ENCODE measurements at places on chromosomes 4 and X.

GRCh38 chr4:158613046-158613445 is 58.6 kb downstream of the C4orf46 start:
- DNase-seq, result no peak

GRCh38 chr4:52572936-52573485 is 86.1 kb downstream of the USP46 start:
- DNase-seq, result peak; percentile 2

GRCh38 chrX:68249903-68250302 is 183.4 kb downstream of the OPHN1 start:
- no peak for DNase-seq

DNA sequence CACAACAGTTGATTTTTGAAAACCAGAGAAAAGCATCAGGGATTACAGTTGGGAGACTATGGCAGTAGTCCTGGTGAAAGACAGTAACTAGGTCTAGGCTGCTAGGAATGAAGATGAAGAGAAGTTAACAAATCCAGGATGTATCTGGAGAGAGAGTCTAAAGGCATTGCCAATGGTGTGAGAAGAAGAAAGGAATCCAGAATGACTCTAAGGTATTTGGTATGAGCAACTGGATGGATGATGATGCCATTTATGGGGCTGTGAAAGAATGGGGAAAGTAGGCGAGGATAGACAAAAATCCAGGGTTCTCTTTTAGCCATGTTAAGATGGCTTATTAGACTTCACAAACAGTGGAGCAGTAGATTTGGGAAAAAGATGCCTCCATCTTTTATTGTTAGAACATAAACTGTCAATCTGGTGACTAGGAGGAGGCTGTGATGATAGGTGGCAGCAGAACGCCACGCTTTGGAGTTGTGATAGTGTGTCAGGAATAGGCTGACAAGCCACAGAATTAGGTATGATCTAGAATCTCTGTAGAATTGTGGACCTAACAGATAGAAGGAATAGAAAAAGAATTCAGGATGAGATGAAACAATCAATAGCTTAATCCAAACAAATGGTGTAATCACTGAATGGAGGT is 27.3 kb upstream of the JADE1 start:
- peak; percentile 48 for DNase-seq

GRCh38 chrX:46791927-46792809 is 33.2 kb upstream of the SLC9A7 start:
- DNase-seq, result no peak

DNA sequence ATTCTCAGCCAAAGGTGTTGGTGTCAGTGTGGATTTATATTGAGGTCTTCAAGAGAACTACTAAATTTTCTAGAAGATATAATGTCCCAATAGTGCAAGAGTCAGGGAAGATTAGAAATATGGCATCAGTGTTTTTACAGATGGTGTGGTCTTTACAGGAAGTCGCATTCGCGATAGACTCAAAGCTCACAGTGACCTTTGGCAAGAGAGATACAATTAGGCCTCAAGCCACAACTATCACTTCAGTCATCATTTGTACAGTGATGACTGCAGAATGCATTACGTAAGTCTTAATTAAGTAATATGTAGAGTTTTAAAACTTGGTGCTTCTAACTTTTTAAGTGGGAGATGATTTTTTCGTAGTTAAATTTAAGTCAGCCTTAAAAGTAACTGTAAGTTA is 237.2 kb upstream of the FSTL5 start:
- no peak for DNase-seq

GRCh38 chr4:151667666-151668065 is 93.1 kb downstream of the GATB start:
- no peak for DNase-seq

- no peak for DNase-seq
Observed at GRCh38 chr4:77117721-77118120, 39.3 kb upstream of the CCNG2 start.

- peak; percentile 8 for DNase-seq
Observed at GRCh38 chr4:180057891-180058671, 2185.1 kb upstream of the TENM3 start.

GRCh38 chrX:68939868-68940267 is 111.0 kb downstream of the EFNB1 start:
- no peak for DNase-seq

GRCh38 chrX:123263747-123264146 is 79.7 kb downstream of the GRIA3 start:
- DNase-seq, result peak; percentile 85

- no peak for DNase-seq
Observed at GRCh38 chrX:20477836-20478524, 211.3 kb upstream of the RPS6KA3 start.

DNA sequence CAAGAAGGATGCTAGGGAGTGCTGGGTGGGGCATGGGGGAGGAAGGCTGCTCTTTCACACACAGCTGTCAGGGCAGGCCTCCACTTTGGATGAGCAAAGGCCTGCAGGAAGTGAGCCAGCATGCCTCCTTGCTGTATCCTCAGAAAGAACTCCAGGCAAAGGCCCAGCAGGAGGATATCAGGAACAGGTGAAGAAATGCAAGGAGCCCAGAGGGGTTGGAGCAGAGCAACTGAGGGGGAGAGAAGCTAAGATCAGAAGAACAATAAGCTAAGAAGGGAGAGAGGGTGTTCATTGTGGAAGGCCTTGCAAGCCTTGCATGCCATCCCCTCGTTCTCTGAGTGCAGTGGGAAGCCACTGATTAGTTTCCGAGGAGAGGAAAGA is 115.1 kb downstream of the CAMK2D start:
- peak; percentile 82 for DNase-seq

- DNase-seq, result no peak
Observed at GRCh38 chrX:87064502-87064901, 453.1 kb upstream of the KLHL4 start.

DNA sequence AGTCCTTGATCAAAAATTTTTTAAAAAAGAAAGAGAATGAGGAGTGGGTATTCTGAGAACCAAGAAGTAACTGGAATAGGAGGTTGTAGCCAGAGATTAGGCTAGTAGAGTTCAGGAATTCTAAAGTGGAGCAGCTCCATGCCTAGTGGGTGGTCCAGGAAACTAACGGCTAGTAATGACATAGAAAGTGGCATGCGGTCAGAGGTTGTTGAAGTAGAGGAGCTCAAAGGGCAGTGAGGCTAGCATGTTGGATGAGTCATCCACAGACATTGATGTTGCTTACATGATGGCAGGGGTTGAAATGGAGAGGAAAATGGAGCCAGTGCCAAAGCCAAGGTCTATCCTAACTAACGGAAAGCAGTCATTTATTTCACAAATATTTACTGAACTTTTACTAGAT is 42.1 kb downstream of the TEX13B start:
- no peak for DNase-seq

- peak; percentile 83 for DNase-seq
Observed at GRCh38 chrX:103730796-103731493, 20.2 kb downstream of the TMEM31 start.

GRCh38 chrX:71128166-71128833 is 9.9 kb downstream of the MED12 start:
- no peak for DNase-seq

DNA sequence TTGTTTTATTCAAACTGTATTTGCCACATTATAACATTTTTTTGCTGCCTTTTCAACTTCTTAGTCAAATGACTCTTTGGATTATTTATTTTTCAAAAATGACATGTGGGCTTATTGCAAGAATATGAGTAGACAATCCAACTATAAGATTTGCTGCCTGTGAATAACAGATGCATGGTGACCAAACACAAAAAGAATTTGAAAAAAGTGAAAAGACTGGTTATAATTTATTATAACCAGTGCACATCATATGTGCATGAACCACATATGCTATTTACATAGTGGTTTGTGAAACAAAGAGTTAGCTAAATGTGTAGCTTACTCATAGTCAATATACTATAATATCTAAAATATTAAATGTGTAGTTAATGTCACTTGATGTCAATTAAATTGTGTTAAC is 2086.8 kb downstream of the ARAP2 start:
- no peak for DNase-seq

All from NCI-H82 (cell line).